Left cardiac atrium (tissue), 4 donors: ENCODE measurements at places on chromosomes 3 and 15.

GRCh38 chr3:190941694-190942260 lies 79.3 kb upstream of the GMNC start:
- no peak for DNase-seq

- no peak for DNase-seq
These were observed 620.4 kb upstream of the NR2F2 start for GRCh38 chr15:95709959-95710695.

GRCh38 chr3:177039490-177040274 lies 157.6 kb downstream of the TBL1XR1 start:
- no peak for DNase-seq

DNA sequence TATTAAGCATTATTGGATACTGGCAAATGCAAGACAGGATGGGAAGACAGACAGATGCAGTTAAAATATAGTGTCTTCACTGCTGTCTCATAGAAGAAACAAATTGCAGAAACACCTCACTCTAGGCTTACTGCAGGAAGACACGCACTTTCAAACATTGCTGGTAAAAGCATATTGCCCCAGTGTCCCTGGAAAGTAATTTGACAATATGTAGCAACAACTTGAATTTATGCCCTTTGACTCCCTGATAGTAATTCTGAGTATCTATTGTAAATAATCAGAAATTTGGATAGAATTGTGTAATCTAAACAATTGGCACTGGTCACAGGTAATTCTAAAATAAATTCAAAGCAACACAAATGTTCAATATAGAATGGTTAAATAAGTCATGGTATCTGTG lies 62.0 kb downstream of the MSL2 start:
- no peak for DNase-seq

GRCh38 chr3:57555306-57555705 lies 768 bp upstream of the PDE12 start:
- no peak for DNase-seq

DNA sequence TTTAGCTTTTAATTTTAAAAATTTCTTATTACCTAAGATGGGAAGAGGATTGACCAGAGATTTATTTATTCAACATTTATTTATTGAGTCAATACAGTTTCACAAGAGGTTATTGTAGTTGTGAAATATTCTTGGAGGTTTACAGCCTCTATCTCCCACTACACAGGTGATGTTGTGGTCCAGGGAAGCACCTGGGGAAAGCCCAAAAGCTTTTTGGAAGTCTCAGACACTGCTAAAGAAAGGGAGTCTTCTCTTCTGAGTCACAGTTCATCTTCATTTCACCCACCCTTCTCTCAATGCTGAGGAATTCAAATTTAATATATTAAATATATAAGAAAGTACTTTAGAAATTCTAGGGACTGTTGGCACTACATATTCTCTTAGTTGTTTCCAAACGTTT lies 41.8 kb downstream of the SERPINI1 start:
- DNase-seq: no peak
